ENCODE measurements at places on chromosomes 6 and 20.
A peak's percentile ranks its signal among the peaks of the same experiment; 100 is the strongest.

- DNase-seq = peak; percentile 11
Measured at GRCh38 chr20:43533060-43533459, 25.6 kb downstream of the L3MBTL1 start.

- no peak for DNase-seq
Measured at GRCh38 chr6:88566746-88567534, 396.5 kb downstream of the RNGTT start.

DNA sequence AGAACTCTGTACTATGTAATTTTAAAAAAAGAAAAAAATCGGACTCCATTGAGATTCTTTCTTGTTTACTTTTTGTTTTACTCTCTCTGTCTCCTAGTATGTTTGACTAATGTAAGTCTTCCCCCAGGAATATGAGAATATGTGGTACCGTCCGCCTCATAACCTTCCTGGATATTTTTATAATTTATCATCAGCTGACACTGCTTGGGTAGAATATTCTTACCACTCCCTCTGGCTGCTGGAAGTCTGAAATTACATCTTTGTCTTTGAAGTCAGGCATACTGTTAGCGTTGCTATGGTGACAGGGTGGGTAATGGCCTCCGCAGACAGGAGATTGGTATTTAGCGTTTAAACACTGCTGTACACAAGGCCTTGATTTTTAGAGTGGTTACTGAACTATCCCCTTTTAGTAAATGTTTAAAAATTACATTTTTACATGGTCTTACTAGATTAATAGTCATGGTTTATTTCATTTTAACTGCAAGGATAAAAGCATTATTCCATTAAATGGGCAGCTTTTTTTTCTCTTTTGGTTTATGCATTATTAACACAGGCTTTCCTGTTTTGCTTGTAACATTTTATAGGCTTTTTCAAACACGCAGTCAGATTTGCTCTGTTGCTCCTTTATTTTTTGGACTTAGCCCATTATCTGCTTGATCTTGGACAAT lies 176.4 kb downstream of the ARID1B start:
- DNase-seq = peak; percentile 93

- DNase-seq = no peak
Measured at GRCh38 chr6:37820718-37821079, 1.2 kb downstream of the ZFAND3 start.

DNA sequence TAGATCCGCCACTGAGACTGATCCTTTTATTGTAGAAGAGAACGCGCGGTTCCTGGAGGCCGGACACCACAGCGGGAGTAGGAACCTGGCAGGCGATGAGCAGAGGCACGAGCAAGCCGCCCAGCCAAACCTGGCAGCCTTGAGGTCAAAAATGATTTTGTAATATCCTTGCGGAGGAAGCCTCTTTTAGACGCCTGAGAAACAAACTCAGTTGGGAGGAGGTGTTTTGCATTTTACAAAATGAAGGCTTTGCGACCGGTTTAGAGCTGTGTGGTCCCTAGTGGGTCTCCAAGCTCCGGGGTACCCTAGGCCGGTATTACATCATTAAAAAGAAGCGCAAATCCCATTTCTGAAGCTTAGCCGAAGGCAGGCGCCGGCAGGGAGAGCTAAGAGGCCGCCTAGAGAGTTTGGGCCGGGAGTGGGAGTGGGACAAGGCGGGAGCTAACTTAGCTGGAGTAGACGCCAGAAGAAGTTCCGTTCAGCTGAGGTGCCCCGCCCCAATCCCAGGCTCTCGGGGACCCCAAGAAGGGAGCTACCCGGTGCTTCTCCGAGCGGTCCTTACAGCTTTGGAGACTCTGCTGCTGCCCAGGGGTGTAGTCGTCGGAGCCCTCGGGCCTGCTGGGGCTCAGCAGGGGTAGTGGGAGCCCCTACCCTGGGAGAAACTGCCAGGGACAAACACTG lies 1.9 kb upstream of the TBX18 start:
- no peak for DNase-seq

GRCh38 chr6:31691564-31692108 lies 10.8 kb upstream of the LY6G5C start:
- no peak for DNase-seq

- peak; percentile 71 for DNase-seq
Measured at GRCh38 chr6:117404548-117404947, 21.2 kb downstream of the ROS1 start.

DNA sequence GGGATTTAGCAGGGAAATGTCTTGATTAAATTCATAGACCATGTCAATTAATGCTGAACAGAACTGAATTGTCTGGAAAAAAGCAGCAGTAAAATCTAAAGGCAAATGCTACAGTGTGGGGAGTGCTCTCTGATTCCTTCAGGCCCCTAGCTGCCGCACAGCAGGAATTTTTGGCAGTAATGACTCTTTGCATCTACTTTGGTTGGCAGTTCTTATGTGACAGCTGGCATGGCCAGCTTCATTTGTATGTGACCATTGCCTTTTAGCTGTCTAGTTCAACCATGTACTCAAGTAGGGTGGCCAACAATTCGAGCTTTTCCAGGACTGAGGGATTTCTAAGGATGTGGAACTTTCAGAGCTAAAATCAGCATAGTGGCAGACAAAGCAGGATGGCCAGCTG lies 499.1 kb upstream of the MAN1A1 start:
- DNase-seq = no peak

DNA sequence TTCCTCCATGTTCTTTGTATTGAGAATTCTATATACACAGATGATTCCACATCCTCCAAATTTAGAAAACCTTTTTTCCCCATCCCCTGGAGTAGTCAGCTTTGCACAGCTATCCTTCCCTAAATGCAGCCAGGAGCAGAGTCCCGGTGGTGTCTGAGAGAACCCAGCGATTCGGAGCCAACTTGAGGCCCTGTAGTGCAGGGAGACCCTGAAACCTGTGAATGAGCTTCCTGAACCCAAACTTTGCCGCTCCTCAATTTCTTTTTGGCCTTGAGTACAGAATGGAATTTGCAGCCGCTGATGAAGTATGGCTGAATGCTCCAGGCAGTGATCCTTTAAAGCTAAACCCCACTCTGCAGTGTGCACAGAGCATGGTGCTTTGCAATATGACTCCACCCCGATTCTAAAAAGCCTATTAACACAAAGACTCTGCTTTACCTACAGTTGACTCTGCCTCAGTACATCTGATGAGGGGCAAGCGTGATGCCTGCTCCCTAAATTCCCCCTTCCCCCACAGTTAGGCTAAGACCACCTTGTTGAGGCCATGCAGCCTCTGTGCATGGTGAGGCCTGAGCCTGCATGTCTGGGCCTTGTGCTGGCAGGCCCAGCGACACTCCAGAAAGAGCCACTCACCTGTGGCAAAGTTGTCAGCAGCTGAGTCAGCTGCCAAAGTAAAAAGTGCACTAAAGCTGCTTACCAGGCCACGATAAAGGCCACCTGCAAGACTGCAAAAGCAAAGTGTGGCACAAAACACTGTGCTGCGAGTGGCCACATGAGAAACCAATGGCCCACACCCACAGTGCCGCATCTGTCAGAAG lies 82.1 kb downstream of the PLEKHG1 start:
- no peak for DNase-seq

GRCh38 chr6:13484138-13484708 lies 3.2 kb downstream of the GFOD1 start:
- DNase-seq = no peak

GRCh38 chr6:155040901-155041650 lies 46.0 kb downstream of the TIAM2 start:
- no peak for DNase-seq

DNA sequence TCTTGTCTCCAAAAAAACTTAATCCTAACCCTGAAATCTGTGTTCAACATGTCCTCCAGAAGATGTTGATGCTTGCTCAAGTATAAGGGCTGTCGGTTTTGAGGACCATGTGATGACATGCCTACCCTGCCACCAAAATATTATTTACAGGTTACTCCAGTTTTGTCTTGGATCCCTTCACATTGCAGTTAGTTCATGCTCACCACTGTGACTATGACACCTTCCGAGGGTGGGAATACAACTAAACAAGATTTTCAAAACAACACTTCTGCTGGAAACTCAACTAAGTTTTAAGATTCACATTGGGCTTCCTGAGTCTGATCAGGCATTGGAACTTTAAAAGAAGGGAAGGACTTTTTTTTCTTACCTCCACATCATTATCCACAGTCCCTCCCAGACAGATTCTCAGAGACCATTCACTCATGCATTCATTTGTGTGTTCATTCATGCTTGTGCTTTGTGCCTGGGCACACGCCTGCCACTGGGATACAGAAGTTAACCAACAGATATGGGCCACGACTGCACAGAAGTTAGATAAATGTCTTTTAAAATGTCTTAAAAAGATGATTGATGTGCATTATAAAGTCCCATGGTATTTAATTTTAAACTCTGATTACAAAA lies 118.7 kb upstream of the GJE1 start:
- no peak for DNase-seq

DNA sequence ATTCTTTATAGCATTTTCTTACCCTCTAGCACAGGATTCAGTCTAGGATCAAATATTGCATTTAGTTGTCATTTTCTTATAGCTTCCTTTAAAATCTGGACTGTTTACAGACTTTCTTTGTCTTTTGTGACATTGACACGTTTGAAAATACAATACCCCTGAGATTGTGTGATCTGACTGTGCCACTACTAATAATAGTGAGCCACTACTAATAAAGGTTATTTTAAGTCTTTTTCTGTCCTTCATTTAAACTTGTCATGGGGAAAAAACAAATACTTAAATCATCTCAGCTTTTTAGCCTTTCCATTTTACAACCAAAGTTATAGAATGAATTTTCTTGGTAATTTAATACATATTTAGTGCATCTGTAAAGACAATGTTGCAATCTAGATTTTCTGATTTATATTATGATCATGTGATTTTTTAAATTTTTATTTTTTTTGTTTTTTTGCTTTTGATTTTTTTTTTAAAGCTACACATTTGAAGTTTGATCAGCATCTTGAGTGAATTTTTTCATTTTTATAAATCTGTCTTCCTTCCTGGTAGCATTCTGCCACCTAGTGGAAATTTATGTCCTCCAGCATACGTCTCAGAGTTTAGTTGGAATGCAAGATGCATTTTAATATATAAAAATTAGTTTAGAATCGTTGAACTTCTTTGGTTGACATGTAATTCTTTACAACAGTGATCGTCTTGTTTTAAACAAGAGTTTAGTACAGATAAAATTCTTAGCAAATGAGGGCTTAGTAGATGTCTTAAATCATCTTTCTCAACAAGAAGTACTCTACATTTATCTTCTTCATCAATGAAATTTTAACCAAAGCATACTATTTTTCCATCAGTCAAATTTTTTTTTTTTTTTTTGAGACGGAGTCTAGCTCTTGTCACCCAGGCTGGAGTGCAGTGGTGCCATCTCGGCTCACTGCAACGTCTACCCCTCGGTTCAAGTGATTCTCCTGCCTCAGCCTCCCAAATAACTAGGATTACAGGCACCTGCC lies 119.4 kb downstream of the NCOA3 start:
- DNase-seq = peak; percentile 84

GRCh38 chr20:51456511-51457509 lies 85.7 kb downstream of the NFATC2 start:
- DNase-seq = peak; percentile 99

GRCh38 chr6:11538052-11538818 lies 686 bp downstream of the TMEM170B start:
- peak; percentile 53 for DNase-seq

DNA sequence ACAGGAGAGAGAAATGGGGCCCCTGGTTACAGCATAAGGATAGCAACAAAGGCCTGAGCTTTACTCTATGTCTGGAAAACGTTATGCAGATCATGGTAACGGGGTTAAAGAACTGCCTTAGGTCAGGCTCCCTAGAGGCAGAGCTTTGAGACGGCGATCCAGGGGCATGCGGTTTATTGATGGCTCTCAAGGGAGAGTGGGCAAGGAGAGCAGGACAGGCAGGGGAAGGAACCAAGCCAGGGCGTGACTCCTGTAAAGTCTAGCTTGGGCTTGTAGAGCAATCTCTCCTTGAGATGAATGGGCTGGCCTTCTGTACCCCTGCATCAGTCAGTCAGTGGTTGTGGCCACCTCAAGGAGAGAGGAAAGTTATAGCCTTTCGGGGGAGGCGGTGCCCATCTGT lies 12.5 kb upstream of the FERMT1 start:
- no peak for DNase-seq

GRCh38 chr6:53189554-53189953 lies 40.9 kb upstream of the GCM1 start:
- DNase-seq = peak; percentile 34

- DNase-seq = no peak
Measured at GRCh38 chr6:164911151-164911550, 398.3 kb downstream of the C6orf118 start.

GRCh38 chr6:167212713-167213005 lies 54.9 kb upstream of the GPR31 start:
- no peak for DNase-seq

DNA sequence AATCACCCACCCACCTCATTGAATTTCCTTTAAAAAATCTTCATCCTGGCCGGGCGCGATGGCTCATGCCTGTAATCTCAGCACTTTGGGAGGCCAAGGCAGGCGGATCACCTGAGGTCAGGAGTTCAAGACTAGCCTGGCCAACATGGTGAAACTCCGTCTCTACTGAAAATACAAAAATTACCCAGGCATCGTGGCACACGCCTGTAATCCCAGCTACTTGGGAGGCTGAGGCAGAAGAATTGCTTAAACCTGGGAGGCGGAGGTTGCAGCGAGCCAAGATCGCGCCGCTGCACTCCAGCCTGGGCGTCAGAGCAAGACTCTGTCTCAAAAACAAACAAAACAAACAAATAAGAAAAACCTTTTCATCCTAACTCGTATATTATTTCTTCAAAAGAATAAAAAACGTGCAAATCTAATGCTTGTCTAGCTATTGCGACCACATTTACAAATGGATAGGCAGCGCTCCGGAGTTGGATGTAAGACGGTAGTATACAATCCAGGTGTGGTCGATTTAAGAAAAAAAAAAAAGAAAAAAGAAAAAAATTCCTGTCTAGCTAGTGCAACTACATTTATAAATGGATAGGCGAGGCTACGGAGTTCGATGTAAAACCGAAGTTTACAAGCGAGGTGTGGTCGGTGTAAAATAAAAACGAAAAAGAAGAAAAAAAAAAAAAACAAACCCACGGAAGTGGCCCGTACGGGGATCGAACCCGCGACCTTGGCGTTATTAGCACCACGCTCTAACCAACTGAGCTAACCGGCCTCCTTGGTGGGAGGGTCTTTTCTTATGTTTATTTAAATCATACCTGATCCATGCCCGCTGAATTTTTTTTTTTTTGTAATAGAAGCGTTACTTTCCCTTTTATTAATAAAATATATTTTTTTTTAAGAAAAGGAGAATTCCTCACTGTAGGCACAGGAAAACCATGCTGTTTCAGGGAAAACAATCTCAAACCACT lies 70.7 kb upstream of the PRSS16 start:
- DNase-seq = no peak

GRCh38 chr6:137271245-137272183 lies 52.3 kb upstream of the IFNGR1 start:
- peak; percentile 20 for DNase-seq

DNA sequence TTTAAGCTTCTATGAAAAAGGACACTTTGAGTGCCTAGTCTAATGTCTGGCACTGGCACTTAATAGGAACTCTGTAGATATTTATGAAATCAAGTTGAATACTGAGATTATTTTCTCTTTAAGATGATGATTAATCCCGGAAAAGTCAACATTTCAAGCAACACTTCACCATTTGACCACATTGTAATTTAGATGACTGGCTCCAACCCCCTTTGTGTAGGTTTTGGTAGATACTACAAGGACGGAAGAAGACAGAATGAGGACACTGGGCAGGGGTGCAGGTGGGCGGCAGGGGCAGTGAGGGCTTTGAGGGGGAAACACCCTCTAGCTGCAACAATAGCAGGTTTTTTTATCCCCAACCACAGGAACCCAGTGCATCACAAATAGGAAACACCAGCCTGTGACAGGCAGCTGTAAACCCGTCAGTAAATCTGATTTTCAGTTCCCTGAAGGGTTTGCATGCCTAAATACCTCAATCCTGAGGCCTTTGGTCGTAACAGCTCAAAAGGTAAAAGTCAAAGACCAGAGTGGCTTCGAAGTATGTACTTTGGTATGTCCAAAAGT lies 4.6 kb downstream of the DTNBP1 start:
- DNase-seq = no peak
